ENCODE measurements at places on chromosomes 13 and 19. TPM values are rescaled to one million over a fixed set of nuclear protein-coding genes. Genes with fewer than 3 reads are reported as not detected.
A peak's percentile ranks its signal among the peaks of the same experiment; 100 is the strongest.

DNA sequence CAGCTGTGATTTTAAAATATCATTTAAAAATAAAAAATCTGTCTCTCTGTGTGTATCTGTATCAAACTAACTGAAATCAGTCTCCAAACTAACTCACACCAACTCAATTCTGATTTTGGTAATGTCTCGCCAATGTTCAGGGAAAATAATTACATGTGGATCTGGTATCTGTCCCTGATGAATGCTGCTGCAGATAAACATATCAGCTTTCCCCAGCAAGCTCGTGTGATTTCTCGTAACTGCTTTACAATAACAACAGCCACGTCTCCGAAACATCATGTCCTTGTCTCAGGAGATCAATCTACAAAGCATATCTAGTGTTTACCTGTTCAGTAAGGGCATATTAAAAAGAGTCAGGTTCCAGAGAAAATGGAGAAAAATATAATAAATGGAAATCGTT, 129.0 kb downstream of the IRS2 start:
- no peaks in the 10 kb centered on the region for H3K36me3 ChIP-seq
- no peak for DNase-seq
- no peak overlapping the region for H3K4me3 ChIP-seq
- no peak overlapping the region for H3K27ac ChIP-seq

DNA sequence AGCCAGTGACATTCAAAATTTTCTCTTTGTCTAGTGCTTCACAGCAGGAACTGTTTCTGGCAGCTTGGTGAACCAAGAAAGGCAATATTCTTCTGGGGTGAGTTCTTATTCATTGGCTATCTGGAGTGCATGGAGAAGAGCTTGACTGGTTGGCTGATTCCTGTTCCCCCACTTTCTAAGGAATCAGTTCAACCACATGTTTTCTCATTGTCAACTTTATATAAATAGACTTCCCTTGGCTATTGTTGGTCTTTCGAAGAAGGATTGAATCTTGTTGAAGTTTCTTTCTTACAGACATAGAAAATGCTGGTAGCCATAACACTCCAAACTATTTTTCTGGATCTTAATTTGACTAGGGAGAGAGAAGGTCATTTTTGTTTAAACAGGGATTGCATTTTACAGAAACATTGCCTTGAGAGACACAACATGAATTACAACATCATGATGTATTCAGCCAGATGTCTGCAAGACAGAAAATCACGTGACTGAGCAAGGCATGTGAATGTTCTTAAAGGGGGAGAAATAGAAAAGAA, 85.2 kb downstream of the EDNRB start:
- DNase-seq: no peak
- no peak overlapping the region for H3K4me3 ChIP-seq
- no peaks in the 10 kb centered on the region for H3K27me3 ChIP-seq
- no peak overlapping the region for H3K27ac ChIP-seq
- no peaks in the 10 kb centered on the region for H3K36me3 ChIP-seq

GRCh38 chr19:2638417-2638940, 64.0 kb downstream of the GNG7 start:
- H3K27me3 ChIP-seq: no peaks in the 10 kb centered on the region
- H3K36me3 ChIP-seq: no peaks in the 10 kb centered on the region
- H3K4me3 ChIP-seq: no peak overlapping the region
- no peak overlapping the region for H3K27ac ChIP-seq

DNA sequence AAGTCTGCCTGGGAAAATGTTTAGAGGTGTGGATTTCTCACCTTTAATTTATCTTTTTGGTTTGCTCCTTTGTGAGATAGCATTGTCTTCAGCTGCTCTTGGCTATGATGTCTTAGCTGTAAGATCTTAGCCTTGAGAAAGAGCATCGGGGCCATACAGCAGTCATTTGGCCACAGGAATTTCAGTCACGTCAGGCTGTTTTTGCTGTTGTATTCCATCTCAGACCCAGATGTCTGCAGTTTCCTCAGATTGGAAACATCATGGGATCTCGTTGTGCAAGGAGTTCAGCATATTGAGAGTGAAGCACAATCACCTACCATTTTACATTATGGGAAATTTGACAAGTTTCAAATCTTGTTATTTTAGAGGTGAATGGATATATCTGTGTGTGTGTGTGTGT, 89.3 kb upstream of the C1QTNF9B start:
- no peak overlapping the region for H3K4me3 ChIP-seq
- H3K36me3 ChIP-seq: no peaks in the 10 kb centered on the region
- no peaks in the 10 kb centered on the region for H3K4me1 ChIP-seq
- H3K27me3 ChIP-seq: no peaks in the 10 kb centered on the region

GRCh38 chr19:37227996-37228395, 10.0 kb downstream of the ZNF383 start:
- peaks cover 47% of the 10 kb centered on the region for H3K36me3 ChIP-seq
- H3K27me3 ChIP-seq: no peaks in the 10 kb centered on the region
- H3K4me1 ChIP-seq: no peaks in the 10 kb centered on the region

- H3K4me1 ChIP-seq: no peaks in the 10 kb centered on the region
- H3K27me3 ChIP-seq: no peaks in the 10 kb centered on the region
- no peaks in the 10 kb centered on the region for H3K36me3 ChIP-seq
- H3K4me3 ChIP-seq: no peak overlapping the region
- DNase-seq: no peak
Measured at GRCh38 chr13:20093951-20094350, 66.9 kb downstream of the GJA3 start.

DNA sequence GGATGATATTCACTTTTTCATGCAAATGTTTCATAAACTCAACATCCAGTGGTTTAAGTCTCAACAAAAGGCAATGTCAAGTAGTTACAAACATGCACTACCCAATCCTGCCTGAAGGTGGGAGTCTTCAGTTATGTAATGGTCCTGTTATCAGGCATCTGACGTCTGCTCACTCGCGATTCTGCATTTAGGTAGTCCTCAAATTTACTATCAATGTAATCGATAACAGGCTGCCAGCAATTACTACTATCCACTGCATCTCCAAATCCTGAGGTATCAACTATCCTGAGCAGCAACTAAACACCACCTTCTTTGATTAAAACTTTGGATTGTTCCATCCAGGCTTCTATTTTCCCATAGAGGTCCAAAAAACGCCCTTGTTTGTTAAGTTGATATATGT, 51.2 kb downstream of the NLRP12 start:
- peak; percentile 14 for DNase-seq
- H3K27me3 ChIP-seq: no peaks in the 10 kb centered on the region
- H3K4me3 ChIP-seq: no peak overlapping the region
- H3K36me3 ChIP-seq: no peaks in the 10 kb centered on the region
- no peaks in the 10 kb centered on the region for H3K4me1 ChIP-seq

The PDCD2L gene
- total RNA-seq: 40.0 TPM

DNA sequence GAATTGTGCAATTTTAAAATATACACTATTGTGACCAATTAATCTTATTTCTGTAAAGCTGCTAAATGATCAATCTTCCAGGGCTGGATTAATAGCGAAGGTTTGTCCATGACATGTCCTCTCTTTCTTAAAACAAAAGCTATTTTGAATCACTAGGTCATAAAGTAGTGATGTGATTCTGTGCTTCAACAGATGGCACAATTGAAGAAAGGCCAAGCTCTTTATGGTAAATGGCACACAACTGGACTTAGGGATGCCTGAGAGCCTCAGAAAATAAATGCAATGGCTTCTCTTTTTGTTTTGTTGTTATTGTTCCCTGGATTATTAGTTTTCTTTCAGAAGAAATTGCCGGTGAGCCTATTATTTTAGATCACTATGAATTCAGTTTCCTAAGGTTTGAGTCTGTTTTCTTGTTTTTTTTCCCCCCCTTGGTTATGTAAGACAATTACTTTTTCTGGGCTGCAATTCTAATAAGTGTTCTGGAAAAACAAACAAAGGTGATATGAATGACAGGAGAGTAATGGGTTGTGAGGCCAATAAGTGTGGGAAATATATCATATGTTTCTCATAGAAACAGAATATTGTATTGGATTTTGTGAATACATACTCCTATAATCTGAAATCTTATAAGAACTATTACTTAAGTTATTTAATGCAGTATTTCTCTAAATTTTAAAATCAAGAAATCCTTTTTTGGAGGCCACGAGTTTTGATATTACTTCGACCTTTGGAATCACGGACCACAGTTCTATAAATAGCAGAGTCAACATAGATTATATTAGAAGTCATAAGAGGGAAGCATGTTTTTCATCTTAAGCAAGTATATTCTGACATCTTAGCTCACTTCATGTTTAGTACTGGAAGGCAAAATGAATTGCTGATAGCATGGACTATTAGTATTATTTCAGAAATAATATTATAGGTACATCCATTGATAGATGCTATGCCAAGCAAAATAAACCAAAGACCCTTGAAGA, 16.8 kb downstream of the SLITRK1 start:
- H3K27ac ChIP-seq: no peak overlapping the region
- H3K4me3 ChIP-seq: no peak overlapping the region
- H3K4me1 ChIP-seq: no peaks in the 10 kb centered on the region
- H3K36me3 ChIP-seq: no peaks in the 10 kb centered on the region

The ZNF93 gene
- total RNA-seq: 8.6 TPM

DNA sequence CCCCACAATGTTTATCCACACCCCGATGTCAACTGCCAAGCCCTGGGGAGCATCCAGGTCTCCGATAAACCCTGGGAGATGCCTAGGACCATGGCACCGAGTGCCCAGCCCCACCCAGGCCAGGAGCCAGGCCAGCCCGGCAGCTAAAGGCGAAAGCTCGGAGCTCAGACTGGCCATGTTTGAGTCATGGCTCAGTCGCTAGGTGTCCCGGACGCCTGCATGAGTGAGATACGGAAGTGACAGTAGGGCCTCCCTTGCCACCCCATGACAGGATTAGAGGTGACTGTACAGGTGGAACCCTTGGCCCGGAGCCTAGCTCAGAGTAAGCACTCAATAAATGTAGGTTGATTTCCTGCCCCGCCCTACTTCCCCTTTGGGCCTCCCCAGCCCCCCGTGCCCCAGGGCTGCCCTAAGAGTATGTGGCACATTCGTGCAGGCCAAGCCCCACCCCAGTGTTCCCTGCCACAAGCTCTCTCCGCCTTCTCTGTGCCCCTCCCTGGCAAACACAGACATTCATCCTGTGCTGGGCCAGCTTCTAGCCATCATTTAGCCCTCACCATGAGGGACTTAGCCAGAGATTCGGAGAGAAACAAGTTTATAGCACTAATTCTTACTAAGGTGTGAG, 5.8 kb upstream of the TPM4 start:
- H3K27me3 ChIP-seq: no peaks in the 10 kb centered on the region
- H3K27ac ChIP-seq: peak overlapping the region; percentile 86

The EPS8L1 gene
- 0.27 TPM for total RNA-seq

GRCh38 chr19:56174550-56174949, 1.3 kb upstream of the GALP start:
- no peak for DNase-seq
- no peaks in the 10 kb centered on the region for H3K27me3 ChIP-seq
- H3K4me1 ChIP-seq: no peaks in the 10 kb centered on the region
- no peak overlapping the region for H3K27ac ChIP-seq

GRCh38 chr13:107395927-107396662, 819.2 kb downstream of the LIG4 start:
- H3K36me3 ChIP-seq: no peaks in the 10 kb centered on the region
- no peak for DNase-seq
- no peak overlapping the region for H3K27ac ChIP-seq
- no peaks in the 10 kb centered on the region for H3K27me3 ChIP-seq
- H3K4me3 ChIP-seq: no peak overlapping the region
